Activated T-helper 17 cell treated with anti-CD3 and anti-CD28 coated beads, Interleukin-2, amount 50 U/mL, for 72 hours (primary cell): ENCODE measurements at places on chromosomes 16 and 17.
A peak's percentile ranks its signal among the peaks of the same experiment; 100 is the strongest.

DNA sequence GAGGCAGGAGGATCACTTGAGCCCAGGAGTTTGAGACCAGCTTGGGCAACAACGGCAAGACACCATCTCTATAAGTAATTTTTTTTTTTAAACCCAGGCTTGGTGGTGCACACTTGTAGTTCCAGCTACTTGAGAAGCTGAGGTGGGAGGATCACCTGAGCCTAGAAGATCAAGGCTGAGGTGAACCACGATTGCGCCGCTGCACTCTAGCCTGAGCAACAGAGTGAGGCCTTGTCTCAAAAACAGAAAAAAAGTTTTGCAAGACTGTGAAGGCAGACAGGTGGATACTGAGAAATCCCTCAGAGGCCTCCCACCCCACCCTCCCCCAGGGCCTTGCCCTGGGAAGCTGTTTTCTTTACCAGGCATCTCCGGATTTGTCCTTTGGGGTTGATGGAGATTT is 125.4 kb downstream of the MGAT5B start:
- ATAC-seq: no peak

DNA sequence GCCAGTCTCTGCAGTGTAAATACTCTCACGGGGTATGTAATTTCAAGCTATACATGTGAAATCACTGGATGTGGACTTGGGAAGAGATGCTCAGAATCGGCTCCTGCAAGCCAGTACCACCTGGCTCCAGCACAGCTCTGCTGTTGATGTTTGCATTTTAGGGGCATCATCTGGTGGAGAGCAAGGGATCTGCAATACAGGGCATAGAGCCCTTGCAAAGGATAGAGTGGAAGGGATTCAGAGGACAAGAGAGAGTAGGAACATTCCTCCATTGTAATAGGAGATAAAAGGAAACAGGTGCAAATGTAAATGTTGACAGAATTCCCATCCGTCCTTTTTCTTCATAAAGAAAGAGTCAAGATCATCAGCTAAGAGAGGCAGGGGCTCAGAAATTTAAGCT is 184.1 kb downstream of the PMP22 start:
- no peak for ATAC-seq

DNA sequence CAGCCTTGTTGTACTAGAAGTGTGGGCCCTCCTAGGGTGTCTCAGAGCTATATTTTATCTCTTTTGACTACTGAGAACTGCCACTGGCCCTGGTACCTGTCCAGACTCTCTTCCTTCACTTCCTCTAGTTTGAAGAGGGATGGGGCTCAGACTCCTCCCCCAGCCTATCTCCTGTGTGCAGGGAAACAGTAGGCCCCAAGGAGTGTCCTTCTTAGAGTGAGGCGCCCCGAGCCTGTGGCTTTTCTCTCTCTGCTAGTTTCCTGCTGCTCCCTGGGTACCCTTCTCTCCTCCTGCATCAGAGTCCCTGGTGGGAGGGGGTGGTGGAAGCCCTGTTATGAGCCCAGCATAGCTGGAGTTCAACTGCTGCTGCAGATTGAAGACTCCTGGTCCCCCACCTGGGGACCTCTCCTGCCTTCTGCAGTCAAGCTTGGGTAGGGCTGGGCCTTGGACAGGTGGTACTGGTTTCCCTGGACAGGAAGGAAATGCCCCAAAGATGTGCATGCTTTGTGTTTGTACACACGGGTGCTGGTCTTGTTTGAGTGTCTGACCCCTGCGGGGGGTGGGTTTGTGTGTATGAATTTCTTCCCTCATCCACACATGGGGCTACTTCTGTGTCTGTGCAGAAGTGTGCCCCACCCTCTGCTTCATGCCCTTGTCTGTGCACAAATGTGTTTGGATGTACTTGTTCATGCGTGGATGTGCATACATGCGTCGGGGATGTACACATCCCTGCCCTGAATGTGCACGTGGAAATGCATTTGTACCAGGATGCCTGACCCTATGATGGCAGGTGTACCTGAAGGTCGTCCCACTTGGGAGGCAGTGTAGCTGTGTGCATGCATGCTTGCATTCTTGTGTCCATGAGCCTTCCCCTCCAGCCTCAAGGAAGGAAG is 6.9 kb downstream of the RARA start:
- no peak for ATAC-seq

DNA sequence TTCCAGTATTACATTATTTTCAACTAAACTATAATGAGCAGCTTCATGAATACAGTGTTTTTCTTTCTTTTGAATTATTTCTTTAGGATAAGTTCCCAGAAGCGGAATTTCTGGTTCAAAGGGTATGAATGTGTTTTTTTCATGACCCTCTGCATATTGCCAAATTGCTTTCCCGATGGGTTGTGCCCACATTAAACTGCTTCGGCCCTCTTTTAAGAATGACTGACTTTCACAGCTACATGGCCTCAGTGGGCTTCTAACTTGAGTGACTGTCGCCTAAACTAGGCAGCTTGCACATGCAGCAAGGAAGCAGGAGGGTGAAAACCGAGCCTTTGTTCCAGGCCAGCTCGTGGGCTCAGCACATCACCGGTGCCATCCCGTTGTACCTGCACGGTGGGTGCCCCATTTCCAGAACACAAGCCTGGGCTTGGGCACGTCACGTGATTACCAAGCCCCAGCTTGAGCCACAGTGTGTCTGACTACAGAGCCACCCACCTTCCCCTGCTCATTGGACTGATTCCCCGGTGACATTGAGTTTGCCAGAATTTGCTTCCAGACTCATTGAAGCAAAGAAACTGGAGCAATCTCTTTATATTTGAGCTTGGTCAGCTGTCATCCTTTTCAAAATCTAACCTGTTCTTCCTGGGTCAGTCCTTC is 112.8 kb downstream of the CLEC16A start:
- no peak for ATAC-seq

GRCh38 chr17:31144428-31144827 is 49.7 kb downstream of the NF1 start:
- ATAC-seq: no peak

GRCh38 chr16:13436641-13437412 is 483.1 kb upstream of the ERCC4 start:
- ATAC-seq: peak; percentile 28

- peak; percentile 91 for ATAC-seq
These were observed 16.6 kb upstream of the DLX4 start for GRCh38 chr17:49952209-49952911.
